NCI-H526 (cell line): ENCODE measurements at places on chromosomes 1 and 21.

DNA sequence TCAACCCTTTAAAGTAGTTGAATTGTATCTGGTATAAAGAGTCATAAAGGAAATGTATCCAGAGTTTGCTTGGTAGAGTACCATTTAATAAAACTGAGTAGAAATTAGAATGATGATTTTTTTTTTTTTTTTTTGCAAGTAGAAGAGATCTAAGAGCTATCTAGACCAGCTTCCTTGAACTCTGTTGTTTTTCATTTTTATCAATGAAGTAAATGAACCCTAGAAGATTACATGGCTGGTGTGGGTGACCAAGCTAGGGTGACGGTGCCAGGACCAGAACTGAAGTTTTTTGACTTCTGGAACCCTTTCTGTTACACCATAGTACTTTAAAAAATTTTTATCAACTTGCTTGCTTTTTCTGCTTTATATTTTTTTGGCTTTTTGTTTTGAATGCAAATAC lies 36.9 kb downstream of the MACO1 start:
- no peak for DNase-seq

DNA sequence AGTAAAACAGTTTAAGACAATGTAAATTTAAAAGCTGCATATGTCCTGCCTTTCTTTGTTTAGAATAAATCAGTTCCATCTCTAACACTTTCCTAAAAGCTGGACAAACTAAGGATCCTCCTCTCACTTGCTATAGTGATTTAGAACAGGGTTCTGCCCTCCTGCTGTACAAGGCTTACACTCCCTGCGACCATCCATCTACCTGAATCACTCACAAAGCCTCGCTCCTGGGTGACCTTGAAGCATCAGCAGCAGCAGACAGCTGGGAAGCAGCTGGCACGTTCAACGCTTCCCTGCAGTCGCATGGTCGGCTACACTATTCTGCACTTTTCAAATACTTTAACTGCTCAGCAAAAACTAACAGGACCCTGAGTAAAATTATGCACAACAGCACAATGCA lies 128.0 kb downstream of the NTPCR start:
- DNase-seq, result no peak

DNA sequence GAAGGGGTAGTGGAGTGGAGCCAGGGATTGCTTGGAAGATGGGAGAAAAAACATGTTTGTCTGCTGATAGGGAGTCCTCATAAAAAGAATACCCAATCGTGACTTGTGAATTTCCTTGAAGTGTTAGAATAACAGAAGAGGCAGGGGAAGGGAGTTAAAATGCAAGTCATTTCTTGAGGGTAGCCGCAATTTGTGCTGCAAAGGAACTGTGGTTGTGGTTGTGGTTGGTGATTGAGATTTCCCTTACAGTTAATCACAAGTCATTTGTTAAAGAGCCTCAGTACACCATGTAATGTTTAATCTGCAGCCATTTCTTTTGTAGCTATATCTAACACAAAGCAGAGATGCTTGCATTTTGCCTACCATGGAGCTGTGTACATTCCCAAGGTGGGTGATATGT lies 38.5 kb upstream of the EGLN1 start:
- no peak for DNase-seq

DNA sequence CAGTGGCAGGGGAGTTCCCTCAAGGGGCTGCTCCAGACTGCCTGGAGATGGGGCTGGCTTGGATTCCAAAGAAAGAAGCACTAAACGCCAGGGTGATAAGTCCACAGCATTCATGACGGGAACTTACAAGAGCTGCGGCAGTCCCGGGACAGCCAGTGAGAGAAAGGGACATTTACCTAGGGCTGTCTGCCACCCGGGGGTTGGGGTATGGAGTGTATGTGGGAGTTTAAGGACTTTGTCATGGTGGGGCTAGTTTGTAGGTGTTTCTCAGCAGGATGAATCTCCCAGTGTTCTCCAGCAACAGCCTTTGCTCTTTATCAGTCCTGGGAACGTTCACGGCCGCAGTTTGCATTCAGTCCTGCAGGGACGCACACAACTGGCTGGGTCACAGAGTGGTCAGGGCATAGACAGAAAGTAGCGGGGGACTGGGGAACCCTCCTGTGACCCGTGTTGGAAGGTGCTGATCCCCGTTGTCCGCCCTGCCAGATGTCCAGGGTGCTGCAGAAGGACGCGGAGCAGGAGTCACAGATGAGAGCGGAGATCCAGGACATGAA lies 41.4 kb upstream of the HMGN1 start:
- DNase-seq, result no peak

DNA sequence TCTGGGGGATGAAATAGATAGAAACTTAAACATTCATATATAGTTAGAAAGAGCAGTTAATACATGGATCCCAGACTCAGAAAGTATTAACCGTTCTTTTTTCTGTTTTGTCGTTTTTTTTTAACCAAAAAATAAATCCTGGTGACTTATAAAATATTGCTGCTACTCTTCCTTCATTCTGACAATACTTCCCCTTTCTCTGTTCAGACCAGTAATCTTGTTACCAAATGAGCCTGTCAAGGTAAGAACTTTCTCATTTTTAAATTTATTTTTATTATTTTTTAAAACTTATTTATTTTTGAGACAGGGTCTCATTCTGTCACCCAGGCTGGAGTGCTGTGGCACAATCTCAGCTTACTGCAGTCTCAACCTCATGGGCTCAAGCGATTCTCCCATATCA lies 13.7 kb downstream of the PTPN22 start:
- no peak for DNase-seq

- no peak for DNase-seq
Measured at GRCh38 chr1:5798151-5798730, 194.0 kb downstream of the NPHP4 start.

DNA sequence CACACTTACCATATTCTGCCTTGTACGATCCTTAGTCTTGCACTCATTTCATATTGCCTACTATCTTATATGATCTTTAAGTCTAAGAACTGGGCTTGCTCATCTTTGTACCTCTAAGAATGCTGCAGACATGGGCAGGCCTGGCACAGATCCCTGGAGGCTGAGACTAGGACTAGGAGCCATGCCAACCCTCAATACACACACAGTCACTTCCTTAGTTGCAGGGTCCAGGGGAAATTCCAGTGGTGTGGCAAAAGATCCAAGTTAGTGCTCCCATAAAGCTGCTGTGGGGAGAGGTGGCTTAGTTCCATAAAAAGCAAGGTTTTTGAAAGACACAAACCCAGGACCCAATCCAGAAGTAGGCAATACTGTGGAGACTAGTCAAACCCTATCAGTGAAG lies 59.9 kb downstream of the CYYR1 start:
- no peak for DNase-seq

GRCh38 chr1:213737398-213738035 lies 250.3 kb upstream of the PROX1 start:
- DNase-seq, result no peak

DNA sequence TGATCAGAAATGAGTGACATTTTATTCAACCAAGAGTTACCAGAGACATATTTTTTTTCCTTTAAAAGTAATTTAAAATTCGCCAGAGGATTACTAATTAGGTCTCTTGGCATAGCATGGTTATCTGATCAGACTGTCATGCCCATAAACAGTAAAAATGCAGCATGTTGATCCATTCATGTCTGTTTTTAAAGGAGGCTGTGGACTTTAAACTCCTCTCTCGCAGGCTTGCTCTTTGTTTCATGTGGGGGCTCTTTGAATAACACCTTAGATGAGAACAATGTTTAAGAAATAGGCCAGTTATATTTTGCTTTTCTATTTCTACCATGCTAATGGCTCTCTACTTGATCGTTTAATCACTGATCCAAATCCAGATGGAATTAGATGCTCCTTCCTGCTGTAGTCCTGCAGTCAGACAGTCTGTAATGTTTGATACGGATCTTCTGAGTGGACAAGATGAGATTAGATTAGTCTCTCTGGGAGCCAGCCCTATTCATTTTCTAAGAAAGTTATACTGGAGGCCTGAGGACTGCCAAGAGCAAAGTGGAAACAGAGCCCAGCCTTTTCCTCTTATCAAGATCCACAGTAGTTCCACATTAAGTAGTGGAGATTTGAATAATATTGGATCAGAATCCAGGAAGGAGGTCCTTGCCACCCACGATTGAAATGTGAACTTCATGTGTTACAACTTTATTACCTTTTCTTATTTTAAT lies 197.4 kb downstream of the HS2ST1 start:
- DNase-seq, result no peak

DNA sequence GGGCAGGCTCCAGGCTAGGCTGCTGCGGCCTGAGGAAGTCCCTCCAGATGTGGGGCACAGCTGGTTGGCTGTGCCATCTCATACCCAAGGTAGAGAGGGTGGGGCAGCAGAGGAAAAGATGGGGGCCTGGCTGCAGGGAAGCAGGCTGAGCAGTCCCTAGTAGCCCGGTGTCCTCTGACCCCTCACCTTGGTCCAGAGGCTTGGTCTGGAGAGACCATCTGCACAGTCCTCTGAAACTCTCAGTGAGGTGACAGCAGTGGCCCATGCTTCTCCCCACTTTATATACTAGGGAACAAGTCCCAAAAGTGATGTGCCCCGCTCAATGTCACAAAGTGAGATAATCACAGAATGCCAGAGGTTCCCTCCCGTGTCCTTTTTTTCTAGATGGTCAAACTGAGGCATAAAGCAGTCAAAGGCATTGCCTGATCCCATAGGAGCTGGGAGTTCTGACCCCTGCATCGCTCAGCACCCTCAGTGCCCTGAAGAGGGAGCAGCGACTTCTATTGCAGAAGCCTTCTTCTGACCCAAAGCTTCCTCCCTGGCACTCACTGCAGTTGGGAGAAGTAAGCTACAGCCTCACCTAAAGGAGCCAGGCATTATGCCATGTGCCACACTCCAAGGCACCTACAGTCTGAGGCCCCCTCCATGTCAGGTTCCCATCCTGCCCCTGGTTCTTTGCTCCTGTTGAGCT lies 45.5 kb downstream of the TRABD2B start:
- DNase-seq, result no peak

DNA sequence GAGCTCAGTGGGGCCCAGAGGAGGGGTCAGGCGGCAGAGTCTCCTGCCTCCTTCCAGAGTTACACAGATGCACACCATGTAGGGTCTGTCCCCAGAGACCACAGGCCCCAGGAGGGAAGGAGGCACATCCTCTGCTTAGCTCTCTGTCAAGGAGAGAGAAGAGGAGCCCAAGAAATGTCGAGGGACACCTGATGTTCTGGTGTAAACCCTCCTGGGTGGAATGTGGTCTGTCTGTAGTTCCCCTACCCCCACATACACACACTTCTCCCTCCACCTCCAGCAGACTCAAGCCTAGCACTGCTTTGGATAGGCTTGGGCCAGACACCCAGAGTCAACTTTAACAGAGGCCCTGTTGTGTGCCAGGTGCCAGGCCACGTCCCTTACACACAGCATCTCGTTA lies 34.2 kb downstream of the KIF21B start:
- DNase-seq, result no peak

DNA sequence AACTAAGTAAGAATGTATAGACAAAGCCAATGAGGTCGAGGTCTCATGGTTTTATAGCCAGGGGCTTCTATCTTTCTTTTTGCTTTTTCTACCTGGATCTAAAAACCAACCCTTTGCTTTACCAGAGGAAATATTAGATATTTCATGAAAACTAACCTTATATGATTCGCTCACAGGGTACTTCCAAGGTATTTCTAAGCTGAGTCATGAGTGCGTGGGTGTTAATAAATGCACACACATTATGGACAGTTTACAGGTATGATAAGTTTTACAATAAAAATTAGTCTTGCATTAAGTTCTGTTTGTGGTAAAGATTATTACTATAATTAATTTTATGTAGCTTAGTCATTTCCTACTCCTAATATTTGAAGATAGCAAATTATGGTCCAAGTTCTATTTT lies 217.2 kb downstream of the CHRM3 start:
- no peak for DNase-seq

DNA sequence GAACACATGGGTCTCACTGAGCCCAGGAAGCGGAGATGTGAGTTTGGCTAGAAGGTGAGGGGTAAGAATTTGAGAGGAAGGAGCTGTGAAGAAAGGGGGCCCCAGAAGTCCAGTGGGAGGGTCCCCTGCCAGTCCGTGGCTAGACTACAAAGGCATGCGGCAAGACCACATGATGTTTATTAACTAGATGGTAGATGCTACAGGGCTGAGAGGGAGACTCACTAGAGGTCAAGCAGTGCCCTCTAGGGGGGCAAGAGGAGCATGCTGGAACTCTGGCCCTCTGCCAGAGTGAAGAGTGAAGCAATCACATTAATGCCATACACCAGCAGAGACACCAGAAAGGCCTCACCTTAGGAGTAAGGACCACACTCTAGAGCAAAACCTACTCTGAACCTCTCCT lies 12.2 kb downstream of the KIAA0319L start:
- peak; percentile 67 for DNase-seq

GRCh38 chr1:35488336-35488735 lies 68.9 kb downstream of the KIAA0319L start:
- DNase-seq, result no peak

GRCh38 chr21:42991992-42992740 lies 17.8 kb downstream of the PKNOX1 start:
- no peak for DNase-seq

- DNase-seq, result no peak
Measured at GRCh38 chr1:29800522-29800956, 564.2 kb downstream of the PTPRU start.

GRCh38 chr1:10561497-10561896 lies 86.7 kb downstream of the PEX14 start:
- DNase-seq, result no peak

- DNase-seq, result no peak
Measured at GRCh38 chr1:68521286-68521685, 24.4 kb upstream of the DEPDC1 start.

GRCh38 chr21:35026617-35027562 lies 22.2 kb downstream of the RUNX1 start:
- DNase-seq, result peak; percentile 57

GRCh38 chr1:26469558-26469957 lies 2.7 kb upstream of the HMGN2 start:
- no peak for DNase-seq

DNA sequence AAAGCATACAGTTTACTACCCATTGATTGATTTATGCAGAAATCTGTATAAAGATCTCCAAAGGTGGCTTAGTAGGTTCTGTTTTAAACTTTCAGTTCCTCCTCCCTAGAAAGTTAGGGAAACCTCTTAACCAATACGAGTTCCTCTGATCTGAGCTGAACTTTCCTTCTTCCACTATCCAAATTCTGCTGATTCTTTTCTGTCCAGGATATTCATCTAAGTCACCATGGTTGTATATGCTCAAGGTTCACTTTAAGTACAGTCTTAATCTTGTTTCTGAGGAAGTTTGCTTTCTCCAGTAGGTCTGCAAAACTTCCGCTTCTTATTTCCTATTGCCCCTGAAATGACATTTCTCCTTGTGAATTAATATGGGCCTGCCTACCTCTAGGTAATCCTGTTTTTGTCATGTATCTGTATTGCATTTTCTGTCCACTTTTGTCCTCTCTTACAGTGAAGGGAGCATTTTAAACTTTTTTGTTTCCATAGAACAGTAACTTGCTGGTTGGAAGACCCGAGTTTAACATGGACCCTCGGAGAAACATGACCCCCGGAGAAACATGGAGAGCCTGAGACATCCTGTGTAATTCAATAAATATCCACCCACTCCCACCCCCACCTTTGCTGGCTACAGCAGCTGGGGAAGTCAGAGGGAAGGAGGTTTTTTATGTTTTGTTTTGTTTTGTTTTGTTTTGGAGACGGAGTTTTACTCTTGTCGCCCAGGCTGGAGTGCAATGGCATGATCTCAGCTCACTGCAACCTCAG lies 16.7 kb upstream of the TUT4 start:
- no peak for DNase-seq
